ENCODE measurements at places on chromosomes 16 and 17.
A peak's percentile ranks its signal among the peaks of the same experiment; 100 is the strongest.

DNA sequence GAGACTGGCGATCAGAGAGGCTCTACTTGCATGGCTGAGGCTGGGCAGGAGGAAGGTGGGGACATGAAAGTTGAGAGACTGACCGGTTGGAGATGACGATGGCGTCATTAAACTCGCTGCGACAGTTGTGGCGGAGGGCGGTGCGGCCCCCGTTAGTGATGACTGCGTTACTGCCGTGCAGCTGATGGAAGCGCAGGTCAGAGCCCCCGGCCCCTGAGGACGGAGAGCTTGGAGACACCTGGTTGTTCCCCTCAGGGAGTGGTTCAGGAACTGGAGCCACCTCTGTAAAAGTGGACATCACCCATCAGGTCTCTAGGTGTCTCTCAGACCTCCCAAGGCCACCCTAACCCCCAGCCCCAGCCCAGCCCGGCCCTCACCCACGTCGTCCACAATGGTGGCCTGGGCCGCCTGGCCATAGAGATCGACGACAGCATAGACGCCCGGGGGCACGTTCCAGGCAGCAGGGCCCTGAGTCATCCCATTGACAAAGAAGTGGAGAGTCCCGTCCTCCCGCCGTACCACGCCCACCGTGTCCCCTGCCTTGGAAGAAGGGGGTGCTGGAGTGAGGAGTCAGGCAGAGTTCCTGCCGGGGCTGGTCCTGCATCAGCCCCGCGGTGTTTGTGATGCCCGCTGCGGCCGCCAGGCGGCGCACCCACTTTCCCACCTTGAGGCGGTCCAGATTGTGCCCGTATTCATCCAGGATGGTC, 5.3 kb downstream of the NEURL4 start:
- DNase-seq, result no peak

- DNase-seq, result no peak
Observed at GRCh38 chr17:66748578-66748977, 86.3 kb upstream of the CACNG5 start.

DNA sequence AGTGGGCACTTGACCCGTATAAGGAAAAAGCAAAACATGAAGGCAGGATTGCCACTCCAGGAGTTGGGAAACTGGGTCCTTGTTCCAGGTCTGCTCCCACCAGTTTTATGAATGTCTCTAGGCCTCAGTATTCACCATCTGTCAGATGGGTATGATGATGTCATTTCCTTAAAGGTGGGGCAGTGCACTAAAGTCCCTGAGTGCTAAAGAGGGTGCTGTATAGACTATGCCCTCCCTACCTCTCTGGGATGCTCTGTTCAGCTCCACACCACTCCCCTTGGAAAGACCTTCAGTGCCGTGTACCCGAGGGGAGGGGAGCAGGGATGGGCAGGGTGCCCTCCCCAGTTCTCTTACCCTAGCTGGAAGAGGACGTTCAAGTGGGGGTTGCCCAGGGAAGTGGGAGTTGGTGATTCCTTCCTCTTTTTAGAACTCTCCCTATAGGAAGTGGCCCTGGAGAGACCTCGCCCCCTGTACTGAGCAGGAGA, 2.2 kb downstream of the LASP1 start:
- no peak for DNase-seq

GRCh38 chr17:36024106-36024869, 6.5 kb upstream of the CCL23 start:
- DNase-seq, result no peak

DNA sequence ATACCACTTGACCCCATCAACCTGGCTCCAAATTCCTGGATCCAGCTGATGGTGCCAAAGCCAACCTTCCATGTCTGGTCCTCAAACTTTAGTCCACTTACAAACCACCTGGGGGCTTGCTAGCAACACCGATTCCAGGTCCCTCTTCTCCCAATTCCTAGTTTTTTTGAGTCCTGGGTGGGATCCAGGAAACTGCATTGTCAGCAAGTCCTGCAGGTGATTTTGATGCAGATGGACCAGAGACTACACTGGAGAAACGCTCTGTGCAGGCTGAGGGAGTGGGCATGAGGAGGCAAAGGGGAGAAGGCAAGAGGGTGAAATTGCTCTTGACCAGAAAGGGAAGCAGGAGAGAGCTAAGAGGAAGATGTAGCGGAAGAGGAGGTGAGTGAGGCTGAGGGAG, 21.0 kb upstream of the NOS2 start:
- no peak for DNase-seq

- DNase-seq, result peak; percentile 59
Observed at GRCh38 chr16:84055366-84055765, 12.8 kb upstream of the SLC38A8 start.

DNA sequence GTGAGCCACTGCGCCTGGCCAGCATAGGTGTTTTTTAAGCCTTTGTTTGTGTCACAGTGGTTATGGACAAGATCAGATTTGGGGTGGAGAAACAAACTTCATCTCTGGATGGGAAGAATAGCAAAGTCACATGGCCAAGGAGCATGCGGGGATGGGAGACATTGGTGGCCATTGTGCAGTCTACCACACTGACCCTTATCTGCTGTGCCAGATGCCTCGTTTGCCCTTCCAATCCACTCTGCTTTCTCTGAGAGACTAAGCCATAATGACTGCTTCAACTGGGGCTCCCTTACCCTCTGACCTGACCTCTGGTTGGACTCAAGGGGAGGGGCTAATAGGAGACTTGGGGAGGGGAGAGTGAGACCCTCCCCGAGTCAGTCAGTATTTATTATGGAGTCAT, 166.8 kb downstream of the PRKCB start:
- no peak for DNase-seq

- no peak for DNase-seq
Observed at GRCh38 chr16:60645541-60645940, 1390.7 kb downstream of the CDH8 start.

DNA sequence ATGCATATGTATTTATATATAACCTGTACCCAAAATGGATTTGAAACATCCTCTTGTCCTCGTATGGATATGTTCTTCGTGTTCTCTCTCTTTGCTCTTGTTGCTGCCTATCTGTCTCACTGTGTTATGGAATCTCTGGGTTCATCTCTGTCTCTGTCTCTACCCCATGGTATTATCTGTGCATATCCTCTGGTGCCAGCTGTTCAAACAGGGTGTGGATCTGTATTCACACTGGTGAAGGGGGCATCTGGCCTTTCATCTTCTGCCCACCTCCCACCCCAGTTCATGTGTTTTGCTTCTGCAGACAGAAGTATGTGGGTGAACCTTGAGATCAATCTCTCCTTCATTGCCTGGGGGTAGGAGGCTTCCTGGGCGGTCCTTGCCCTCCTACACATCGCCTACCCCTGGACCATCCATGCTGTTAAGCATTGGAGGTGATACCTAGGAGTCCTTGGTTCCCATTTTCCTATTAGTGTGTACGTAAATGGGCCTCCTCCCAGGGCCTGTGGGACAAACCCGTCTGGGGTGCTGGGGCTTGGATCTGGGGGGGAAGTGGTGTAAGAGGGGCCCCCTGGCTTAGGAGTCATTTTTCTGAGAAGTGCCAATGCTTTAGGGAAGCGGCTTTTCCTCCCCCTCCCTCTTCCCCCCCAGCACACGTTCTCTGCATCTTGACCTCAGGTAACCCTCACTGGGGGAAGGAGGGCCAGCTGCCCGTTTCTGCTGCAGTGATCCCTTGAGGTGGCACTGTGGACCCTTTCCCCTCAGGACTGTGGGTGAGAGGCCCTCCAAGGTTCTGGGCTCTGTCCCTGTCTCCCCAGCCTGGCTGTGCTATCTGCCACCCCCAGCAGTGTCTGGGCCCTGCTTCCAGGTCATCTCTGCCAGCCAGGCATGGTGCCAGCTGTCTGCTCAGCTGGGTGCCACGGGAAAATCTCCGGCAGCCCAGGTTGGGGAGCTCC, 21.1 kb downstream of the RARA start:
- peak; percentile 40 for DNase-seq

- DNase-seq, result no peak
Observed at GRCh38 chr16:76500006-76500405, 222.8 kb downstream of the CNTNAP4 start.

- no peak for DNase-seq
Observed at GRCh38 chr16:4426021-4426684, 485 bp downstream of the DNAJA3 start.

- no peak for DNase-seq
Observed at GRCh38 chr16:2848933-2849725, 8.8 kb downstream of the PRSS22 start.

GRCh38 chr16:1689853-1690252, 11.8 kb downstream of the JPT2 start:
- no peak for DNase-seq

DNA sequence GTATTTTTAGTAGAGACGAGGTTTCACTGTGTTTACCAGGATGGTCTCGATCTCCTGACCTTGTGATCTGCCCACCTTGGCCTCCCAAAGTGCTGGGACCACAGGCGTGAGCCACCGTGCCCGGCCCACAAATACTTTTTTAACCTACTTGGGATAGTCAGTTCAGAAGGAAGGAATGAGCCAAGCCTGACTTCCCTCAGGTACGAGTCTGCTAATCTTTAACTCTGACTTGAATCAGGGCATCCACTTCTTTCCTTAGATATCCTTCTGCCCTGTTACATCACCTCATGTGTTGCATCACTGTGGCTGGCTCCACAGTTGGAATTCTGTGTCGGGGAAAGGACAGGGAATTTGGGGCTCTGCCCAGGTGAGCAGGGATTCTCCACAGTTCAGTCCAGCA, 120.8 kb downstream of the MSI2 start:
- no peak for DNase-seq

- no peak for DNase-seq
Observed at GRCh38 chr17:32102646-32103186, 39.6 kb upstream of the RHOT1 start.

DNA sequence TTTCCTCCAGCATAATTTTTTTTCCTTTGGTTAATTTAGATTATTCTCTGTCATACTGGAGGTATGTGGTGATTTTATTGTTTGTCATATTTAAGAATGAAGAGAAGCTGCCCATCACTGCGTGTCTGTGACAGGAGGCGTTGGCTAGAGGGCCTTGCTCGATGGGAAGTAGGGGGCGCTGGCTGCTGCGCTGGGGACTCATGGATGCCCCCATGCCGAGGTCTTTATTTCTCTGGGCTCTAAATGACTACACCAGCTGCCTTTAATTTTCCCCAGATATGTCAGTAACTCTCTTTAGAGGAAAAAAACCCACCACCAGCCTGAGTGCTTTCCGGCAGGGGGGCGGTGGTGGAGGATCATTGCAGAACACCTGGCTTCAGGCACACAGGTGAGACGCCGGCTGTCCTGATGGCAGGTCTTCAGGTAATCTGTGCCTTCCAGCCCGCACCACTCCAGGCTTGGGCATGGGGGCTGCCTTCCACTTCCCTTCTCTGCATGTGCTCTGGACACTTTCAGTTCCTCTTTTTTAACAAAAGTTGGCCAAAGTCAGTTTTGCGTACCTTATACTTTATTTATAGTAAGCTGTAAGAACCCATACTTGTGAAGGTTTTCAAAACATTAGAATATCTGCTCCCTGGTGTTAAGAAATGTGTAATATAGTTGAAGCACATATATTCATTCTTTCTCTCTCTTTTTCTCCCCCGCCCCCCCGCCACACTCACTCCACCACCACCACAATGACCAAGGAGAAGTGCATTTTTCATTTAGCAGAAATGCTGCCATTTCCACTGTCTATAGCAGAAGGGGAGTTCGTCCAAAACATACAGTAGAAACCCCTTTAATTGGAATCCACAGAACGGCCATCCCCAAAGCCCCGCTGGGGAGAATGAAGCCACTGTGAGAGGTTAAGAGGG, 192.7 kb downstream of the RPTOR start:
- no peak for DNase-seq

DNA sequence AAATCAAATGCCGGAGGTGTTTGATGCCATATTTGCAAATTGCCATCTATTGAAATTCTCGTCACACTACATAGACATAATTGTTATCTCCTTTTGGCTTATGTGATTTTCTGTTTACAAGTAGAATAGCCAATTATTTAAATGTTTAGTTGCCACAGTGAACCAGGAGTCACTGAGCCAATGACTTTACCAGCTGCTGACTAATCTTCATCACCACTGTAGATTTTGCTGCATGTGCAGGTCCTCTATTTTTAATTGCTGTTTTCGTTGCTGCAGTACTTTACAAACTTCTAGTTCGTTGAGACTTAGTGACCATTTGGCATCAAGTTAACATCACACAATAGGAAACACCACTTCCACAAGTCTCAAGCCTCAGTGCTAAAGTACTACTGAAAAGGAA, 22.8 kb downstream of the ABHD15 start:
- no peak for DNase-seq

DNA sequence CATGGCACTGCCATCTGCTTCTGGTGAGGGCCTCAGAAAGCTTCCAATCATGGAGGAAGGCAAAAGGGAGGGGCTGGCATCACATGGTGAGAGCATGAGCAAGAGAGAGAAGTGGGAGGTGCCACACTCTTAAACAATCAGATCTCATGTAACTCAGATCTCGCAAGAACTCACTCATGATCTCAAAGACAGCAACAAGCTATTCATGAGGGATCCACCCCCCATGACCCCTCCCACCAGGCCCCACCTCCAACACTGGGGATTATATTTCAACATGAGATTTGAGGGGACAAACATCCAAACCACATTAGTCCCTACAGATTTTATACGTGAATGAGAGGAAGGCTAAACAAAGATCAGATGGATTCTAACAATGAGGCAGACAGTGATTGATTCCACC, 8.9 kb upstream of the TMEM132E start:
- no peak for DNase-seq

DNA sequence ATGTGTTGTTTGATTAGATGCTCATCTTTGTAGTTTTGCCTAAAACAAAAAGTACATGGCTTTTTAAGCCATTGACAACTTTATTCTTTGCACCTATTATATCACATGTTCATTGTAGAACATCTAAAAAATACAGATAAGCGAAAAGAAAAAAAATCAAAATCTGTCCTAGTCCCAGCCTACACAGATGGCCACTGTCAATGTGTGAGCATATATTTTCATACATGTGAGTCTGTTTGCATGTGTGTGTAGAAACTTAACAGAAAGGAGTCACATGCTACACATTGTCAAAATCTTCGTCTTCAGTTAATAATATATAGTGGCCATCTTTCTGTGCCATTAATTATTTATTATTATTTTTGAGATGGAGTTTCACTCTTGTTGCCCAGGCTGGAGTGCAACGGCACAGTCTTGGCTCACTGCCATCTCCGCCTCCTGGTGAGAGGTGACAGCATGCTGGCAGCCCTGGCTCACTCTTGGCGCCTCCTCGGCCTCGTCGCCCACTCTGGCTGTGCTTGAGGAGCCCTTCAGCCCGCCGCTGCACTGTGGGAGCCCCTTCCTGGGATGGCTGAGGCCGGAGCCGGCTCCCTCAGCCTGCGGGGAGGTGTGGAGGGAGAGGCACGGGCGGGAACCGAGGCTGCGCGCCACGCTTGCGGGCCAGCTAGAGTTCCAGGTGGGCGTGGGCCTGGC, 68.5 kb upstream of the AMZ2 start:
- DNase-seq, result no peak

- DNase-seq, result no peak
Observed at GRCh38 chr17:49984283-49984682, 10.7 kb downstream of the DLX3 start.

- DNase-seq, result peak; percentile 44
Observed at GRCh38 chr17:9195961-9196670, 174.8 kb downstream of the NTN1 start.

Data from right hindlimb (tissue), 1 donor.